Adipose tissue (tissue), 3 donors: ENCODE measurements at places on chromosomes 5 and 9. TPM values are rescaled to one million over a fixed set of nuclear protein-coding genes. Genes with fewer than 3 reads are reported as not detected.

Gene PCDHB3
- 0.90 TPM for polyA plus RNA-seq

Gene PIK3R1
- polyA plus RNA-seq = 41.0 TPM

Gene GMCL2
- polyA plus RNA-seq = not detected

Gene HRH2
- polyA plus RNA-seq = 7.0 TPM

Gene DNAH5
- 0.34 TPM for polyA plus RNA-seq
